ENCODE measurements at places on chromosomes 1 and 21. TPM values are rescaled to one million over a fixed set of nuclear protein-coding genes. Genes with fewer than 3 reads are reported as not detected.

- DNase-seq = no peak
Observed at GRCh38 chr1:38814984-38815464, 44.5 kb downstream of the RRAGC start.

DNA sequence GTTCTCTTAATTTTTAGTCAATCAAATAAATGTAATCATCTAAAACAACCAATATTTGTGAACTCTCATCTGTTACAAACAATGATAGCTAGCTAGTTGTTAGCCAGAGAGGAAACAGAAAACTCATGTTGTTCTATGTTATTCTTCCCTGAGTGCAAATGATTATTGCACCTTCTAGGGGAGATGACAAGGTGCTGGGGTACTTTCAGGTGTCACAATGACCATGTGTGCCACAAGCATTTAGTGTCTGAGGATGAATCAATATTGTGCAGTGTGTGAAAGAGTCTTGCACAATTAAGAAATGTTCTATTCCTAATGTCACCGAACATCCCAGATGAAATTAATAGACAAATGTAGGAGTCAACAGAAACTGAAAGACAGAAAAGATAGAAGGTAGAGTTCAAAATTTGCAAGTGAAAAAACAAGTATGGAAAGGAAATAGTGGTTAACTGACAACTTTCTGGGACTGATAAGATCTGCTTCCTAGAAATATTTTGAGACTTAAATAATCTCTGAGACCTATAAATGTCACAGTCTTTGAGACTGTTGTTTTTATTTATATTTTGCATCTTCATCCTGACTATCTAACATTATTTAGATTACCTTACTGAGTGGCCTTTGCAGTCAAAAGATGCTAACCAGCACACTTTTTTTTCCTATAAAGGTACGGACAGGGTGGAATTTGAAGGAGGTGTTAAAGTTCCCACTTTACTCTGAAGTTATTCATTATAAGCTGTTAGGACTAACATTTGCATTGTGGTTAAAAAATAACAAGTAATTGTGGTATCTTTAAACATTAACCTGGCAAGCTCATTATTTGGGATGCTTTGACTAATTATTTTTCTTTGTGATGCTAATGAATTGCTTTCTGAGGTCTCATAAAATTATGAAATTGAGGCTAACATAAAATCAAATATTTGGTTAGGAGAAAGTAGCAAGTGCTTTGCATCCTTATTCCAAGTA, 21.6 kb upstream of the DPYD start:
- no peak for DNase-seq

DNA sequence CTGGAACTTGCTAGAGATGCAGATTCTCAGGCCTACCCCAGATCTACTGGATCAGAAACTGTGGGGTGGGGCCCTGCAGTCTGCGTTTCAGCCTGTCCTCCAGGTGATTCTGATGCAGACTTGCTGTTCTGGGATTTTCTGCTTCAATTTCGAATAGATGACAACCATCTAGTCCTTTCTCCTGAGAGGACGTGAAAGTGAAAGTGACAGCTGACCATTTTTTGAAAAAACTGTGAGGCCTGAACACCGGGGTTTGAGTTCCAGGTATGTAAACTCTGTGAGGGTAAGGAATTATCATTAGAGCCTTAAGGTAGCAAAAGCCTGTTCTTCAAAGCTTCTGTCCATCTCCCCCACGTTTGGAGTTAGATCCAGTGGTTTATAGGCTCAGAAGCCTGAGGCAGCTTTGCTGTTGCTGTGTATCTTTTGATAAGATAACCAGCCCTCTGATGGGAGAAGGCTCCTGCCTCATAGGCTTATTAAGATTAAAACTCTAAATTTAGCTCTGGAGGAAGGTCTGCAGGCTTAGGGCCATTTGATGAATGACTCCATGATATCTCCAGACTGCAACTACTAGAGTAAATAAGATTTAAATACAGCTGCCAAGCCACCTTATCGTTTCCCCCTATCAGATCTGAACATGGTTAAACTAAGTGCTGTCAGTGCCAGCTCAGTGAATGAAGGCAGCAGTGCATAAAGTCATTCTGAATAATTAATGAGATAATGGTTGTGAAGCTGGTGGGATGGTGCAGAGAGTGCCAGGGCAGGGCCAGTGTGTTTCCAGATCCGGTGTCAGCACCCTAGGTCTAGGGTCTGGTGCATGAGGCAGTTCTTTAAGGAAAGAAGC, 335.2 kb downstream of the HHAT start:
- DNase-seq = no peak

DNA sequence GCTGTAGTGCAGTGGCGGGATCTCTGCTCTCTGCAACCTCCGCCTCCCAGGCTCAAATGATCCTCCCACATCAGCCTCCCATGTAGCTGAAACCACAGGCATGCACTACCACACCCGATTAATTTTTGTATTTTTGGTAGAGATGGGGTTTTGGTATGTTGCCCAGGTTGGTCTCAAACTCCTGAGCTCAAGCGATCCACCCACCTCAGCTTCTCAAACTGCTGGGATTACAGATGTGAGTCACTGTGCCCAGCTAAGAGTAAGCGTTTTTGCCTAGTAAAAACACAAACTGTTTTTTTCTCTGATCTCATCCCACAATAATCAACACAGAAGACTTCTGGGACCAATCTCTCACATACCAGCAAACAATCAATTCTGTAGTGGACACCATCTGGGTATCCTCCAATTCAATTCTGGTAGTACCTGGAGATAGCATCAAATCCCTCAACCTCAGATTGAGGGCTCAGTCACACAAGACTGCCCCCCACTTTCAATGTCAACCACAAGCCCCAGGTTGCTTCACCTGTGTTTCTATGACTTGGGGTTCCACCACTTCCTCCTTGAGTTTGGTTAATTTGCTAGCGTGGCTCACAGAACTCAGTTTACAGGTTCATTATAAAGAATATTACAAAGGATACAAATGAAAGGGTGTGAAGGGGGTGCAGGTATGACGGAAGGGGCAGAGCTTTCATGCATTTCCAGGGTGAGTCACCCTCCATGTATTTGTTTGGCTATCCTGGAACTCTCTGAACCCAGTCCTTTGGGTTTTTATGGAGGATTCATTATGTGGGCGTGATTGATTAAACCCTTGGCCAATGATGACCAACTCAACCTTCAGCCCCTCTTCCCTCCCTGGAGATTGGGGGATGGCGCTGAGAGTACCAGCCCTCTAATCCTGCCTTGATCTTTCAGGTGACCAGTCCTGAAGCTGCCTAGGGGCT, 40.0 kb upstream of the RHOU start:
- no peak for DNase-seq

DNA sequence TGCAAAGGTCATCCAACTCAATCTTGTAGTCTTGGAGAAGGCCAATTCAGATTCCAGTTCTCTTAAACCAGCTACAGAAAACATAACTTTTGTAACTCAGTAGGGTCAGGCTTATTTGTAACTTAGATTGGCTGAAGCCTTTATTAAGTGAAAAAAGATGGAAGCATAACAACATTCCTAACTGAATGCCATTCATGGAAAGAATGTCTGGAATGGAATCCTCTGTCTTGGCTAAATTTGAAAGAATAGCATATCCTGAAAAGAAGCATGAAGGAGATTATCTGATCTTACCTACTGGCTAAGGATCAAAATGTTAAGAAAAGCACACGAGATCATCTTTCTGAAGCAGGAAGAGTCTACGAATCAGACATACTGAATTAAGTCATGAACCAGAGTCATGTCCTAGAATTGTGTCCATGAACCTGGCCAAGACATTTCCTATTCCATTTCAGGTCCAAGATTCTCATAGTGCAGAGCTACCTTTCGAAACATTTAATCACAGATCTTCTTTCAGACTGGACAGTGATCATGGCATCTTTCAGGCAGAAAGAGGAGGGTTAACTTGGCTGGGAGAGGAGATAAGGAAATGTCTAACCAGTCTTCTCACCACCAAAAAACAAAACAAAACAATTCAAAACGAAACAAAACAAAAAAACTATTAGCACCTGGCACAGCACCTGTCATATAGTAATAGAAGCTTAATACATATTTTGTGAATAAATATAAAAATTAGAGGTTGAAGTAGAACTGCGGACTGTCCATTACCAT, 75.6 kb downstream of the XCL2 start:
- DNase-seq = no peak

DNA sequence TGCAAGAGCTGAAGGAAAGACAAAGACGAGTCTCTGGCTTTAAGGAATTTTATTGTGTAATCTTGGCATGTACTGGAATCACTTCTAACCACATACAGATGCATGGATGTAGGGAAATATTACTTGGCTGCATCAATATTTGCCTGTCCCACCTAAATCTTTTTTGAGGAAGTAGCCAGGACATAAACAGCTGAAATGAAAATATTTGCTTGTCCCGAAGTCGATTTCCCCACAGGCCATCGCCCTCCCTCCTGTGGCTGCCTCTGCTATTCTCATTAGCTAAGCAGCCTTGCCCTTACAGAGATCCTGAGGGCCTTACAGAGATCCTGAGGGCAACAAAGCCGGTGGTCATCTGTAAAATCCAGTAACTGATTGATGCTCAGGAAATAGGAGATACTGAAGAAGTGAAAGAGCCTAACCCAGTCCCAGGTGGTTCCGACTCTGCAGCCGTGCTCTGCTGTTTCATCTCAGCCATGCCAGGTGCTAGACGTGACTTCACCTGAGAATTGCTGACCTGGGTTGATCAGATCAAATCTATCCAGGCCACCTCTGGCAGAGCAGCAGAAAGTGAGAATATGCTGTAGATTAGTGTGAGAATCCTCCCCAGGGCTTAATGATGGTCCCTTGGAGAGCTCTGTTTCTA, 25.5 kb downstream of the MAN1C1 start:
- DNase-seq = no peak

GRCh38 chr1:221998186-221998612, 256.3 kb upstream of the DUSP10 start:
- DNase-seq = no peak

The CHODL gene
- polyA plus RNA-seq = 24.1 TPM

DNA sequence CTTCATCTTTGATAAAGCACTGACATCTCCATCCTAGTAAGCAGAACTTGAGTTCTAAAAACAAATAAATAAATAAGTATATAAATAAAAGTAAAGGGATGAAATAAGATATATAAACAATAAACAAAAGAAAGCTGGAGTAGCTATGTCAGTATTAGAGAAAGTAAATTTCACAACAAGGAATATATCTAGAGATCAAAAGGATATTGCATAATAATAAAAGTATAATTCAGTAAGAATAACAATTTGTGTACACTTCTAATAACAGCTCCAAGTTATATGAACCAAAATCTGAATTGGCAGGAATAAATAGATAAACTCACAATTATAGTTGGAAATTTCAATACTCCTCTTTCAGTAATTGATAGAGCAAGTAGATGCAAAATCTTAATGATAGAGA, 9.8 kb upstream of the CENPF start:
- DNase-seq = no peak

DNA sequence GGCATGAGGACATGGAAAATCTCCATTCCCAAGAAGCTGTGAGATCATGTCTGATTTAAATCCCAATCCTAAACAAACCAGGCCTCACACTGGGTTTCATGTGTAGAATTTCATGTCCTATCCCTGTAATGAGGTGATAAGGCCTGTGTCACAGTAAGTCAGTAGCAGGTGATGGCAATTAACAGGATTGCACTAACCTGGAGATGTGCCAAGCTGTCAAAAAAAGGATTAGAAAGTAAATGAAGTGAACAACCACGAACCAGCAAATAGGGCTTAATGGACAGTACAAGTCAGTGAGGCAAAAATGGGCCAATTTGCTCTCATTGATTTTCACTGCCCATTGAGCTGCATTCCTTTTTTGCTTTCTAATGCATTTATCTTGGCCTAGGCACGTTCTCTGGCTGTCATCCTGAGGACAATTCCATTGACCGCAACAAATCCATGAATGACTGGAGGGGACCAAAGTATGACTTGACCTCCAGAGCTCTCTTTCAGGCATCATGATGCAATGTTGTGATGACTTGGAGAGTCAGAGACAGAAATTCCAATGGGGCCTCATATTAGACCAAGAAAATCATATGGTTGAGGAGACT, 673.6 kb upstream of the ADGRL2 start:
- no peak for DNase-seq

The AMY2A gene
- polyA plus RNA-seq = 0.23 TPM

GRCh38 chr1:48644905-48645605, 131.6 kb downstream of the BEND5 start:
- no peak for DNase-seq

GRCh38 chr1:11273595-11274234, 717 bp downstream of the UBIAD1 start:
- no peak for DNase-seq

DNA sequence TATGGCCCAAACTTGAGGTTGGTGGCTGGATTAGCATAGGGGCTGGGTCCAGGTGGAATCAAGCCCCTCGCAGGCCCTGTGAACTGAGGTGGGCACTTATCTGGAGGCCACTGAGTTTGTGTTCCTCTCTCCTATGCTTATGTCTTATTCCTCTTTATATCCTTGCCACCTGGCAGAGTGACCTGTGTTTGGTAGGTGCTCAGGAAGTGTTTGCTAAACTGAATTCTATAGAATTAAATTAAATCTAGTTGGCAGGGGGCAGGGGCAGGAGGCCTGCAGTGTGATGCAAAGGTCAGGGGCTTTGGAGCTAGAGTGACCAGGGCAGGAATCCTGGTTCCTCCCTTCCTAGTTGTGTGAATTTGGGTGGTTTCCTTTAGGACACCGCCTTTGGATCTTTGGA, 1.1 kb upstream of the TMEM9 start:
- no peak for DNase-seq

- no peak for DNase-seq
Observed at GRCh38 chr1:115719285-115719684, 49.2 kb downstream of the CASQ2 start.

The PRELP gene
- 8.7 TPM for polyA plus RNA-seq

The KAZN gene
- 32.9 TPM for polyA plus RNA-seq

GRCh38 chr1:10945991-10946509, 66.4 kb upstream of the TARDBP start:
- no peak for DNase-seq

The FCER1A gene
- 0.66 TPM for polyA plus RNA-seq

GRCh38 chr1:30179942-30180543, 543.3 kb downstream of the MATN1 start:
- no peak for DNase-seq

DNA sequence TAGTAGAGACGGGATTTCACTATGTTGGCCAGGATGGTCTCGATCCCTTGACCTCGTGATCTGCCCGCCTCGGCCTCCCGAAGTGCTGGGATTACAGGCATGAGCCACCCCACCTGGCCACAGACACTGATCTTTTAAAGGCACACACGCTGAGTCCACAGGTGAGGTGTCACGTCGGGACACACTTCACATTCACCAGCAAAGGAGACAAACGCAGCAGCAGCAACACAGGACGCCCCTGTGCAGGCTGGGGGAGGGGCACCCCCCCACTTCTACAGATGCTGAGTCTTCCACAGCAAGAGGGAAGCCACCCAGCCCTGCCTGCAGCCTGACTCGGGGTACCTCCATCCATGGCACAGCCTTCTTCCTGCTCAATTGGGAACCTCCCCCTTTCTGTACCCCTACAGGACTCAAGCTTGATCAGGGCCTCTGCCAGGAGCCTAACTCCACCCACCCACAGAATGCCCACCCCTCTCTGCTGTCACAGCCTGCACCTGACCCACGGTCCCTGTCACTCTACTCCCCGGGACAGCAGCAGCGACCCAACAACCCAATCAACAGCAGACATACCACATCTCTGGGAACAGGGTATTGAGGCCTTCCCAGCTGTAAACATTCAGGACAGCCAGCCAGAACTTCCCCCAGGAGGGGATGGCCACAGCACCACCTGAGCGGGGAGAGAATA, 9.5 kb downstream of the LSS start:
- no peak for DNase-seq

The SPEN gene
- polyA plus RNA-seq = 53.9 TPM

The PM20D1 gene
- 0.14 TPM for polyA plus RNA-seq

Measured in left renal pelvis (tissue), 4 donors.